ENCODE measurements at places on chromosomes 4 and X.

DNA sequence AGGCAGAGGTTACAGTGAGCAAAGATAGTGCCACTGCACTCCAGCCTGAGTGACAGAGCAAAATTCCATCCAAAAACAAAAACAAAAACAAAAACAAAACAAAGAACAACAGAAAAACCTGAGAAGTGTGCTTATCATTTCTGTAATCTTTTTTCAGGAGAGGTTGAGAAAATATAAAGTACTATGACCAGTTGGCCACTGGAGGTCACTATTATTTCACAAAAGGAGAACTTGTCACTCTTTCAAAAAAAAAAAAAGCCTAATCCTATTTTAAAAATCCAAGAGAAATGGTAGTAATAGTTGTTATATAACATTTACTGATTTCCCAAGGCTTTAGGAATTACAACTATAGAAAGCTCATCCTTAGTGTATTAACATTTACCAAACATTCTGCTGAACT, 24.9 kb upstream of the RNF150 start:
- peak; percentile 2 for DNase-seq

- no peak for DNase-seq
These were observed 118.8 kb upstream of the PCDH18 start for GRCh38 chr4:137651128-137651527.

GRCh38 chrX:154742613-154743012, 8.3 kb downstream of the GAB3 start:
- no peak for DNase-seq

GRCh38 chr4:18846313-18846712, 824.8 kb upstream of the LCORL start:
- no peak for DNase-seq

DNA sequence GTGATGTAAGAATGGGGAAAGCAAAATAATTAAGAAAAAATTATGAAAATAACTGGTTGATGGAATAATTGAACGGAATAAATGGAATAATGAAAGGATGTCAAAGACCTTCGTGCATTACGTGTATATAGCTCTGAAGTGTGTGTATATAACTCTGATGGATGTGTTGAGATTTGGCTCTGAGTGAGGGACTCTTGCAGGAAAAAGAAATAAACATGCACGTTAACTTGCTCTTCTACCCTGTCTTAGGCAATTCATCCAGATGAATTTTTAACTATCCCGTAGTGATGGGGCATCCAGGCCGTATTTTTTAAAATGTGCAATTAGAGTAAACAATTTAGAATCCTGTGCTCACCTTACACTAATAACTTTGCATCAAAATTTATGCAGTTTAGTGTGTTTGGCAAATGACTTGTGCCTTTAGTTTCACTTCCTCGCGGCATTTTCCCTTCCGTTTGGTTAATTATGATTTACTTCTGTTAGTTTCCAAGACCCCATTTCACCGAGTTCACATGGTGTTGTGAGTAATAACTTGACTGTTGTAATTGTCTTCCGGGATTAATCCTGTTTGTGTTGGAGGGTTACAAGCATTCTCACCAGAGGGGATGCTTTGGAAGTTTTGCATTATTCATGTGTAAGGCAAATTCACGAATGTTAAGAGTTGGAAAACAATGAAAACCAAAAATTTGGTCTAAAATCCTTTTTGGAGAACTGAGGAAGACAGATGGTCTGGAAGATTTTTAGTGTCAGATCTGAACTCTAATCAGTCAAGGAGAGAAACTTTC, 256.5 kb upstream of the FAT1 start:
- DNase-seq: no peak

DNA sequence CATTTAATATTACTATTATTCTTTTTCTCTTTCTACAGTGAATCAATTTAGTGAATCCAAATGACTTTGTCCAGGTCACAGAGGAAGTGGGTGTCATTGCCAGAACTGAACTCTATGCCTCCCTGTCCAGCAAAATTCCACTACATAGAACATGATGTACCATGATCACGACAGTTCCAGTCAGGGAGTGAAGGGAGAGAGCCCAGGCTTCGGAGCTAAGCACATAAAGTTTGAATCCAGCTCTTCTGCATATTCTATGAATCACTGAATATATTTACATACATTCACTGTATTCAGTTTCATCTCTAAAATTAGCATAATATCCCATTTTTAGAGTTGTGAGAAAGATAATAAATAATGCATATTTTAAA, 17.4 kb downstream of the ARHGEF38 start:
- DNase-seq: no peak

GRCh38 chrX:120839491-120839890, 36.2 kb downstream of the CT47B1 start:
- no peak for DNase-seq

- no peak for DNase-seq
These were observed 160.3 kb downstream of the AFAP1 start for GRCh38 chr4:7779432-7779768.

GRCh38 chr4:27245216-27245615, 384.6 kb downstream of the STIM2 start:
- no peak for DNase-seq

DNA sequence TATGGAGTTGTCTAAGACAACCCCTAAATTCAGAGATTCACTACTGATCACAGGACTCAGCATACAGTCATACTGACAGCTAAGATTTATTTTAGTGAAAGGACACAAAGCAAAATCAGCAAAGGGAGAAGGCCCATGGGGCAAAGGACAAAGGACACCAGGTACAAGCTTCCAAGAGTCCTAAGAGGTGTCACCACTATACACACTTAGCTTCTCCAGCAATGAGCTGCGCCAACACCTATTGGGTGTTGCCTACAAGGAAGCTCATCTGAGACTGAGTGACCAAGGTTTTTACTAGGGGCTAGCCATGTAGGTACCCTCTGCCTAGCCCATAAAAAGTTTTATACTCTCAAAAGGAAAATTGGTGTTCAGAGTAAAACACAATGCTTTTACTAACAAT, 55.4 kb upstream of the PABPC1L2A start:
- DNase-seq: no peak

DNA sequence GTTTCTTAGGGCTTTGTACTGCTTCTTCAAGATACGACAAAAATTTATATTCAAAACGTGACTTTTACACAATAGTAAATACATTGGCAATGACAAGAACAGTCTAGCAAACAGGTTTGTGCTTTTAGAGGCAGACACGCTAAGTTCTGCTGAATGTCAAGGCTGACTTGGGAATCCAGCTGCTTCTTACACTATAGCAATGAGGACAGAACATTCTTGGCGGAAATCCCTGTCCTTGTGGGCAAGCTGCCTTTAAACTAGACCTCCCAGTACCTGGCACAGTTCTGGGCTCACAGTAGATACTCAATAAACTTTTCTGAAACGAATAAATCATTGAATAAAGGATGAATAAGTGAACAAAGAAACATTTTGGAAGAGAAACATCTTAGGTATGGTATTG, 148.2 kb downstream of the RASL11B start:
- no peak for DNase-seq

DNA sequence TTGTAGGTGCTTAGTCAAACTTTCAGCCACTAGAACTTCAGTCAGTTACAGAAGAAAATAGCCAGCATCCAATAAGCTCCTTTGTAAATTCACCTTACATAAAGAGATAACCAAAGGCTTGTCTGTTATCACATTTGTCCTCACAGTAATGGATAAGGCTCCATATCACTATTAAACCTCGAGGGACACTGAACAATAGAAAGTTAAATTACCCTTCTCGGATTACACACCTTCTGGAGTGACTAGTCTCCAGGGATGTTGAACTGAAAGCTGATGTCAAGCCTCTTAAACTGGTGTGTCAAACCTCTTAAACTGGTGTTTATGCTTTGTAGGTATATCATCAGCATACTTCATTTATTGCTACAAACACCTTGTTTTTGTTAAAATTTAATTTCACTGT, 639.0 kb downstream of the CENPC start:
- DNase-seq: peak; percentile 38

DNA sequence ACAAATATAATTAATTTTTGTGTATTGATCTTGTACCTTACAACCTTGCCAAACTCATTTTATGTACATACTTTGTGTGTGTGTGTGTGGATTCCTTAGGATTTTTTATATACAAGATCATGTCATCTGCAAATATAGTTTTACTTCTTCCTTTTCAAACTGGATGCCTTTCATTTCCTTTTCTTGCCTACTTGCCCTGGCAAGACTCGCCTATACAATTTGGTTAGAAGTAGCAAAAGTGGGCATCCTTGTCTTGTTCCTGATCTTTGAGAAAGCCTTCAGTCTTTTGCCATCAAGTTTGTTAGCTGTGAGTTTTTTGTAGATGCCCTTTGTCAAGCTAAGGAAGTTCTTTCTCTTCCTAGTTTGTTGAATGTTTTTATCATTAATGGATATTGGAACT, 30.5 kb downstream of the RUFY3 start:
- no peak for DNase-seq

GRCh38 chr4:38281371-38282071, 321.3 kb downstream of the PTTG2 start:
- DNase-seq: no peak

GRCh38 chr4:164876700-164877324, at the start of gene APELA:
APELA (plus strand) TSS chr4:164877178; CDS start chr4:164877332, 154 bp downstream.
- no peak for DNase-seq

DNA sequence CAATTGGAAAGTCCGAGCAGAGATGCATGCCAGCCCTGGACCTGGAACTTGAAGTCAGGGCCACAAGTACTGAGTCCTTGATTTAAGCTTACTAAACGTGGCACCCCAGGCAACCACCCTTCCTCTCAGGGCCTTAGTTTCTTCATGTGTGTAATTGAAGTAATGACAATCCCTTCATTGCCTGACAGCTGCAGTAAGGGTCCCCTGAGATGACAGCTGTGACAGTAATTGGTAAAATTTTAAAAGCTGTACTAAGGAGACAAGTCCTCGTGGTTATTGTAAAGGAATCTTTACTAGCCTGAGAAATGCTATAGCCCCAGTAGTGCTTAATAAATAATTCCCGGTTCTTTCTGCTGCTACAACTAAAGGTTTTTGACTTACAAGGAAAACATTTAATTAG, 175.1 kb upstream of the RADX start:
- DNase-seq: no peak

DNA sequence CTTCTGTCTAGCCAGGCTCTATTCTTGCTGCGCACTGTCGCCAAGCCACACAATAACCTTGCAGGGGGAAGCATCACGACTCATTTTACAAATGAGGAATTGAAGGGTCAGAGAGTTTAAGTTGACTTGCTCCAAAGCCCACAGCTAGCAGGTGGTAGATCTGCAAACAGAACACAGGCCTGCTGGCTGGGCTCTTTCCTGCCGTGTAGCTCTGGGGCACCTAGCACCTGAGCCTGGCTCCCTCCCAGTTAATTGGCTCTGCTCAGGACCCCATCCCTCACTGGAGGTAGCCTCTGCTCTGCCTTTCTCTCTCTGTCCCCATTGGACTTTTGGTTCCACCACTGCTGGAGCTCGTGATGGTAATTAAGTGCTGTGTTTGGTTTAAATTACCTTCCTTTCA, 98.5 kb downstream of the NSUN7 start:
- no peak for DNase-seq

GRCh38 chr4:89177807-89178206, 66.5 kb downstream of the TIGD2 start:
- DNase-seq: no peak

DNA sequence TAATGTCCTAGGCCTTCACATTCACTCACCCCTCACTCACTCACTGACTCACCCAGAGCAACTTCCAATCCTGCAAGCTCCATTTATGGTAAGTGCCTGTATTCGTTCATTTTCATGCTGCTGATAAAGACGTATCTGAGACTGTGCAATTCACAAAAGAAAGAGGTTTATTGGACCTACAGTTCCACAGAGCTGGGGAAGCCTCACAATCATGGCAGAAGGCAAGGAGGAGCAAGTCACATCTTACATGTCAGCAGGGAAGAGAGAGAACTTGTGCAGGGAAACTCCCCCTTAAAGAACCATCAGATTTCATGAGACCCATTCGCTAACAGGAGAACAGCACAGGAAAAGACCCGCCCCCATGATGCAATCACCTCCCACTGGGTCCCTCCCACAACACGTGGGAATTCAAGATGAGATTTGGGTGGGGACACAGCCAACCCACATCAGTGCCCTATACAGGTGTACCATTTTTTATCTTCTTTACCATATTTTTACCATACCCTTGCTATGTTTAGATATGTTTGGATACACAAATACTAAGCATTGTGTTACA, 18.2 kb upstream of the TLR1 start:
- no peak for DNase-seq

GRCh38 chr4:85500110-85500867, 25.3 kb downstream of the ARHGAP24 start:
- no peak for DNase-seq

GRCh38 chr4:84498935-84499623, at the start of gene NKX6-1:
NKX6-1 (minus strand) TSS chr4:84499292; CDS start chr4:84498228, 1,064 bp downstream.
- DNase-seq: peak; percentile 93

DNA sequence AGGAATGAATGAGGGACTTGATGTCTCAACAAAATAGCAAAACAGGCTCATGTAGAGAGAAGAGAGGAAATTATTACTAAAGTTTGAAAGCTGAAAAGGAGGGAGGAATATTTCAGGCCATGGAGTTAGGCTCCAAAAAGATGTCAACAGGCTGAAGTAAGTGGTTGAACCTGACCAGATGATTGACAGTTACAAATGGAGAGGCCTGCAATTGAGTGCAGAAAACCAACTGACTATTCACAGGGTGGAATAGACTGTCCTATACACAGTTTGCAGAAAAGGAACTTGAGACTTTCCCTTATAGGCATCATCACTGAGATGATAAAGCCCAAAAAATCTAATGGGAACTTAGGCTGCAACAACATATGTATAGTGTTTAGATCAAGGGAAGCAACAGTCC, 233.3 kb downstream of the AR start:
- DNase-seq: no peak

GRCh38 chrX:367866-368265, 18.8 kb downstream of the PPP2R3B start:
- no peak for DNase-seq

- DNase-seq: no peak
These were observed 99.6 kb downstream of the SMIM20 start for GRCh38 chr4:26013629-26014028.

DNA sequence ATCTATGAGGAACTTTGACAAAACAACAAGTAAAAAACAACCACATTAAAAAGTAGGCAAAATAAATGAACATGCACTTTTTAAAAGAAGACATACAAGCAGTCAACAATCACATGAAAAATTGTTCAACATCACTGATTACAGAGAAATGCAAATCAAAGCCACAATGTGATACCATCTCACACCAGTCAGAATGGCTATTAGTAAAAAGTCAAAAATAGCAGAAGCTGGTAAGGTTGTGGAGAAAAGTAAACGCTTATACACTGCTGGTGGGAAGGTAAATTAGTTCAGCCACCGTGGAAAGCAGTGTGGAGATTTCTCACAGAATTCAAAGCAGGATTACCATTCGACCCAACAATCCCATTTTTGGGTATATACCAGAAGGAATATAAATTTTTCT, 17.0 kb upstream of the LNX1 start:
- no peak for DNase-seq

DNA sequence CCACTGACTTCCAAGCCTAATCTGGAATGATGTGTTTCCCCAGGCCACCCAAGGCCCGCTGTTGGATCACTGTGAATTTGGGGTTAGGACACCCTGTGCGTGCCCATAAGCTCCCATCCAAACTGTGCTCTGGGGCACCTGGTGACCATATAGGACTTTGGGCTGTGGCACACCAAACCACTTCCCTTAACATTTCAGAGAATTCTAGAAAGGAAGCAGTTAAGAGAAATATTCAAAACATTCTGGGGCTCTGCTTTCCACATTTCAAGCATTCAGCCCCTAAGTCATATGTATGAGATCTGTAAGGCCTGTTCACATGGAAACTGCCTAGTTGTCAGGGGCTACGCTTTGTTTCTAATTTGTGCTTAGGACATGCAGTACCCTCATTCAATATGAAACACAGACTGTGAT, 14.4 kb downstream of the VGLL1 start:
- no peak for DNase-seq
